ENCODE measurements at places on chromosomes 12 and 14.
A peak's percentile ranks its signal among the peaks of the same experiment; 100 is the strongest.

- DNase-seq: no peak
Measured at GRCh38 chr12:100020370-100020769, 35.6 kb upstream of the ANKS1B start.

DNA sequence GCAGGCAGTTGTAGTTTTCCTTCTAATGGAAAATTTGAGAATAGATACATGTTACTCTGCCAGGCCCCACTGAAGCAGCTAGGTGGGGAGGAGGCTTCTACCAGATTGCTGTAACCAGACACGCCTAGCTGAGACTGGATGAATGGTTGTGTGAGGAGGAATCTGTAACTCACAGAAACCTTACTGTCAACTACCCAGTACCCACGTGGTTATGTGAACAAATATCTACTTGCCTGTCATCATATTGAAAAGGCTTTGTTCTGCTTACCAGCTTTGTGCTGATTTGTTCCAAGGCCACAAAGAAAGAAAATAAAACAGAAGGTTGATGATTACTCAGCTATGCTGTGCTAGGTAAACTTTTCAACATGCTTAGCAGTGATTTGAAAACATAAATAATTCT lies 167.2 kb downstream of the CAPZA3 start:
- DNase-seq: no peak

GRCh38 chr14:64488590-64489099 lies 15.0 kb downstream of the ZBTB25 start:
- DNase-seq: no peak

GRCh38 chr12:114506651-114507050 lies 100.7 kb upstream of the TBX5 start:
- DNase-seq: no peak

DNA sequence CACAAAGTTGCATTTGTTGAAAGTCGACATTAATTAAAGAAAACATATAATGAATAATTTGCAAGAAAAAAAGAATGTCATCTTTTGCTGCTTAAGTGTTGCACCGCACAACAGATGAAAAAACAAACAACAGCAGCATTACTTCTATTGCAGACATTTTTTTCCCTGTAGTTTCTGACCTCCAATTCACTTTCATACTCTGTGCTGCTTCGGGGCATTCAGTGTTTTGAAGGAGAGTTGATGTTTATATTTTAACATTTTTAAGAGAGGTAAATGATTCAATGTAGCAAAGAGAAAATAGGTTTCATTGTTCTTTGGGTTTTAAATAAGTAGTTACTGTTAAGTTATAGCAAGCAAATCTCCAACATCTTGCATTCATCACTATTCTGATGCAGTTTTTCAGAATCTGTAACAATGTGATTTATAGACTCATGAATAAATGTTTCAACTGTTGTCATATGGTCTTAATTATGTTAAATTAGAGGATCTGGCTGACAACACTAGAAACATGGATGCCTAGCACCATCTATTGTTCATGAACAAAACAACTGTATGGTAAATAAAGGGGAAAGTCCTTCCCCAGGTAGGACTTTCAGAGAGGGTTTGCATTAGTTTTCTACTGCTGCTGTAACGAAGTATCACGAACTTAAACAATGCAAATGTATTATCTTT lies 168.1 kb downstream of the BCAT1 start:
- no peak for DNase-seq

GRCh38 chr12:75783093-75783877 lies 248.3 kb downstream of the PHLDA1 start:
- DNase-seq: no peak

DNA sequence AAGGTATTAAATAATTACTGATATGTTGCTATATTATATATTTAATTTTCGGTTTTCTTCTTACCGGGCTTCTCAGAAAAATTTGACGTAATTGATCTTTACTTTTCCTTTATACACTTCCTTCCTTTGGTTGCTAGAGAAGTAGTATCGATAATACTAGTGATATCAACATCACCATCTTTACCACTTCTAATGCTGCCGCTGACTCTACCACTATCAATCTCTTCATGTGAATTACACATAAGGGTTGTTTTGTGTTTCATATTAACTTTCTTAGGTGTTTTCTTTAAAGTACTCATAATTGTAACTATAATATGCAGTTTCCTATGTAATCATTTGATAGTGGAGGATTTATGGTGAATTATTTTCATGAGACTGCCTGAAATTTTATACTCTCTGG lies 30.9 kb upstream of the KLRF1 start:
- no peak for DNase-seq

GRCh38 chr14:52240623-52241022 lies 26.9 kb upstream of the PTGDR start:
- no peak for DNase-seq

DNA sequence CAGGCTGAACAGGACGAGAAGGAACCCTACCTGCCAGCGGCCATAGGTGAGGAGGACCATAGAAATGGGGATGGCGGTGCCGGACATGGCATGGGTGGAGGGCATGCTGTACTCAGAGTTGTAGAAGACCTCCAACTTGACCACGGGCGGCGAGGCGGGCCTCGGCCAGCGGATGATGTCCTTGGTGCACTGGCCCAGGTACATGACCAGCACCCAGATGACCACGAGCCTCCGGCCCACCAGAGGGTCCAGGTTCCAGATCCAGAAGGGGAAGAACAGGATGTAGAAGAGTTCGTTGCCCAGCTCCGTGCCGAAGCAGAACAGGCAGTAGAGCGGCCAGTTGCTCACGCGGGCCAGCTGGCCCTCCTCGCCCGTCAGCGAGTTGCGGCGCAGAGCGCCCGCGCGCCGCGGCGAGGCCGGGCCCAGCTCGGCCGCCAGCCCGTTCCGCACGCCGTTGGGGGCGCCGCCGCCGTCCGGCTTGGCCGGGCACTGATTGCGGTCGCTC lies 582 bp downstream of the SGPP1 start:
- DNase-seq: no peak

GRCh38 chr14:99904506-99904905 lies 111.3 kb downstream of the EML1 start:
- DNase-seq: no peak

- DNase-seq: no peak
Measured at GRCh38 chr12:130831876-130832405, 7.1 kb downstream of the STX2 start.

DNA sequence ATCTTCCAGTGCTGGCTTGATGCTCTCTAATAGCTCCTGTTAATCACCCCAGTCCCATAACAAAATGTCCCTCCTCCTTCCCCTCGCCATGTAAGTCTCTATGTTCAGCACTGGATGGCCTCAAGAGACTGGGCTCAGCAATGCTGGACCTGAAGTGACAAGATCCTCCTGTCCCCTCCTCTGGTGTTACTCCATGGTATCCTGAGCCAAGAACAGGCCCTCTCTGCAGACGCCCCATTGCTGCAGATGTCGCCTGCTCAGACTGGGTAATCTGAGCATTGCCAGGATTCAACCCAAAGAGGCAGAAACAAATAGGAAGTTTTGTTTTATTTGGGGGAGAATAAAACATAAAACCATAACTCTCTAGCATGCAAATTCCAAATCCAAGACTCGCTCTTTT lies 149.7 kb downstream of the NTF3 start:
- DNase-seq: no peak

DNA sequence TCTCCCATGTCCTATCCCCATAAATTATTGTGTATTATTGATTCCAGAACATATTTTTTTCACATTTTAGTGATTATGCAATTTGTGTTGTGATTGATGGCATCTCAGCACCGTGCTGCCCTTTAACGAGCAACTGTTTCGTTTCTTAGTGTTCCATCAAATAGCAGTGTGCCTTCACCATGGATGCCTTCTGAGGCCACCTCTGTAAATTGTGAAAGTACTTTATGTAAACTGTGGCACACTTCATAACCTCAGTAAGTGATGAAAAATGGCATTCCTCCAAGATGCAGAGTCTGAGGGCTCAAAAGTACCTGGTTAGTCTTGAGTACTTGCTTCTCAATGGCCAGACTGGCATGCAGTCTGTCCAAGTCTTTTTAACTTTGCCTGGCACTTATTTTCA lies 8.2 kb downstream of the CHST11 start:
- no peak for DNase-seq

DNA sequence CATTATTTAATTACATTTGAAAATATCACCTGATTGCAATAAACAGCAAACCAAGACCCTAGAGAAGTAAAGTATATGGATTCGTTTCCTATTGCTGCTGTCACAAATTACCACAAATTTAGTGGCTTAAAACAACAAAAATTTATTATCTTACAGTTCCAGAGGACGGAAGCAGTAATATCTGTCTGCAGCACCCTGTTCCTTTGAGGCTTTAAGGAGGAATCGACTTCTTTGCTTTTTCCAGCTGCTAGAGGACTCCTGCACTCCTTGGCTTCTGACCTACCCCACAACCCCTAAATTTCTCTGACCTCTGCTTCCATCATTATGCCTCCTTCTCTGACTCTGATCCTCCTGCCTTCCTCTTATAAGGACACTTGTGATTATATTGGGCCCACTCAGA lies 23.8 kb upstream of the PPM1A start:
- no peak for DNase-seq

DNA sequence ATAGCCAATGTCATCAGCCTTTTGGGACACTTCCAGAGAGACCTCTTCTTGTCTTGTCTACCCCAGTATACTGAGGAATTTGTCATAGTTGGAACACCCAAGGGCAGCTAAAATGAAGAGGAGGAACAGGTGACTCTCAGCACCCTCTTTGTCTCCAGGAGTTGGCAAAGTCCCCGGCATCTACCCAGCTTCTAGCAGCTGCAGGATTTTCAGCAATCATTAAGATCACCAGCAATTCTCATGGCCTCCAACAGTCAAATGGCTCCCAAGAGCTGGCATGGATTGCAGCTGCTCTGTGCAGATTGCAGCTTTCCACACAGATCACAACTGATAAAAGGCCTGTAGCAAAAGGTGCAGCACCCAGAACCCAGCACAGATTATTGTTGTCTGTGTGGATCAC lies 32.9 kb downstream of the RERGL start:
- DNase-seq: no peak

DNA sequence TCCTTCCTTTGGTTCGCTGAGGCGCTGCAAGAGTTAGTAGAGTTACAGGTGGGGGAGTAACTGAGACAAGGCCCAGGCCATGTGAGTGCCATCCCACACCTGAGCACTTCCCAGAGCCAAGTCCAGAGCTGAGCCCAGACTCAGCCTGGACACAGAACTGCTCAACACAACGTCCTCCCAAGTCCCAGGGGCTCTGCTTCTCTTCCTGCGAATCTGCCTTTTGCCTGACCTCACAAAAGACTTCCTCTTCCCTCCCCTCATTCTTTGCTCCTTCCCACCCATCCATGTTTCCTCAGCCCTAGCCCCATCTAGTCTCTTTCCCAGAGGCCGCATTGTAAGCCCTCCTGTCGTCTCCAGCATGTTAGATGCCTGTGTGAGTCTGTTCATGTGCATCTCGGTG lies 16.6 kb upstream of the MCRS1 start:
- DNase-seq: no peak

DNA sequence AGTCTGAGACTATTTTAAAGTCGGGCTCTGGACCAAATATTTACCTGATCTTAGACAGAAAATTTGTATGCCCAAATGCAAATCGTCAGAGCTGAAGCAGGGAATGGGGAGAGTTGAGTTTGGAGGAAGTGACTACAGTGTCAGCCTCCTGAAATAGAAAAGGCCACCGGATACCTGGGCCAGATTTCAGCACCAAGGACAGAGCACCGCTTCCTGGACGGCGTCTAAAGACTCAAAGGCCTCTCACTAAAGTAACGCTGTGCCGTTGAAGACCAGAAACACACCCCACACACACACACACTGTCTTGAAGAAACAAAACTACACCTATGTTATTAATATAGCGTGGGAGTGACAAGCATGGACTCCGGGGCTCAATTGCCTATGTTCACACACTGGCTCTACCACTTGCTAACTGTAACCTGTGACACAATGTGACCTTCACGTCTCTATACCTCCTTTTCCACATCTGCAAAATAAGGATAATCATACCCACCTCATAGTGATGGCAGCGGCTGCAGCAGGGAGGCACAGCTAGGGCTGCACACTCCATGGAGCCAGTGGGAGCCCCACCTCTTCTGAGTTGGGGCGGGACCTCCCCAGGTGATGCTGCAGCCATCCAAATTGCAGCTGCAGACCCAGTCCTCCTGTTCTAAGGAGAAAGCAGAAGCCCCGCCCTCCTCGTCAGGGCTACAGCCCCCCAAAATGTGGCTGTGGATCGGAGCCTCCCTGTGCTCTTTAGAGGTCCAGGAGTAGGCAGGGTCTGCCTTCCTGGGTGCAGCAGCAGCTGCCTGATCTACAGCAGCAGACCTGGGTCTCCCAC lies 35.6 kb downstream of the KRT76 start:
- DNase-seq: peak; percentile 25

GRCh38 chr14:23864259-23864658 lies 89.3 kb upstream of the DHRS4 start:
- no peak for DNase-seq

DNA sequence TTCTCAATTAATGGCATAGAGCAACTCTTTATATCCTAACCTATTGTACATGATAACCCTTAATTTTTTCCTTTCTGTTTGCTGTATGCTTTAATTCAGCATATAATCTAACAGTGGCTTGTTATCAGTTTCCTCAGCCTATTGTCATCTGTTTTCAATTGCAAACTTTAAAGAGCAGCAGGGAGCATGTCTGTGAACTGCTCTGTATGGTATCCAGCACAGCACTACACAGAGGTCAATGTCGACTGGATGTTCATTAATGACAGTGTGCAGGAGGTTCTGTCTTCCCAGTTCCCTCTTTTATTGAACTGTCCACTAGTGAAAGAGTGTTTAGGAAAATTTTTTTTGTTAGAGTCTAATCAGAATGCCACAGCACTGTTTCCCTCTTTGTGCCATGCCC lies 609.1 kb downstream of the SOX5 start:
- DNase-seq: no peak

DNA sequence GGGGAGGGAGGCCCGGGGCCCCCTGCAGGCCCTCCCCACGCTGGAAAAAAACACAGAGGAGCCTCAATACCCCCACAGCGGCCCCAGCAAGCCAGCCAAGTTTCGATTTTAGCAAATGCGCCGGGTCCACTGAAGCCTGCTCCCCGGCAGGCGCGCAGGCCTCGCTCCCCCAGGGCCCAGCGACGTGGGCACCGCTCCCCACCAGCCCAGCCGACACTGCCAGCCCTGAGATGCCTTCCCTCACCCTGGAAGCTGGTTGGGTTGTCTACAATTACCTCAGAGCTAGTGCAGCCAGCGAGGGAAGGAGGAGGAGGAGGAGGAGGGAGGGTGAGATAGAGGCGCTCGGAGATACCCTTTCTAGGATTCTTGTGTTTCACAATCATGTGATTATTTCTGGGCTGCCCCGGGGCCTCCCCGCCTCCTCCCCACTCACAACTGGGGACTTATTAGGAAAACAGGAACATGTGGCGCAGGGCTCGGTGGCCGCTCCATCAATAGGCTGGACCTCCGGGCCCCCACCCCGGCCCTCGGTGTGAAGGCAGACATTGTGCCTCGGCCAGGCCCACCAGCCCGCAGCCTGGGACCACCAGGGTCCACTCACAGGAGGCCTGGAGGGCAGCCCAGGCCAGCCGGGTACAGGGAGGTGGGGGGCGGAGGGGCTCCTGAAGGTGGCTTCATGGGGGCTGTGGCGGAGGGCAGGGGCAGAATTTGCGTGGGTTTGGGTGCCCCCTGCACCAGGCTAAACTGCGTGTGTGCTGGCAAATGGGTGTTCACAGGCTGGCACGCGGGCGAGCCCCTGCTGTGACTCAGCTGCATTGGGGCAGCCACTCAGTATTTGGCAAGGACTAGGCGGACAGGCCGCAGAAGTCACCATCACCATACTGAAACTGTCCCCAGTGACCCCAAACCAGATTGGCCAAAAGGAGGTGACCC lies 109.9 kb downstream of the NCOR2 start:
- peak; percentile 67 for DNase-seq

GRCh38 chr12:52385226-52385702 lies at the start of gene KRT84:
Gene KRT84 (minus strand): TSS chr12:52385652. CDS start chr12:52385585, 67 bp downstream.
- DNase-seq: no peak

- peak; percentile 3 for DNase-seq
Measured at GRCh38 chr14:60485598-60486251, at the start of gene C14orf39. Gene C14orf39 (minus strand): TSS chr14:60486063. CDS start chr14:60485078, 985 bp downstream.
